GM23248 (cell line): ENCODE measurements at places on chromosomes 3 and 15. TPM values are rescaled to one million over a fixed set of nuclear protein-coding genes. Genes with fewer than 3 reads are reported as not detected.

- no peaks in the 10 kb centered on the region for H3K36me3 ChIP-seq
- H3K4me3 ChIP-seq, result no peak overlapping the region
- no peaks in the 10 kb centered on the region for H3K27me3 ChIP-seq
- no peak overlapping the region for H3K27ac ChIP-seq
- no peaks in the 10 kb centered on the region for H3K4me1 ChIP-seq
Measured at GRCh38 chr15:26590676-26591075, 182.2 kb downstream of the GABRB3 start.

- DNase-seq, result no peak
- H3K27me3 ChIP-seq, result no peaks in the 10 kb centered on the region
- no peak overlapping the region for H3K4me3 ChIP-seq
- H3K4me1 ChIP-seq, result no peaks in the 10 kb centered on the region
Measured at GRCh38 chr3:15260531-15260930, 54.5 kb downstream of the CAPN7 start.

Gene GOLGA8O
- not detected in 2 replicates for polyA plus RNA-seq

Gene RBM6
- polyA plus RNA-seq, result 42.9 and 53.7 TPM in 2 replicates

Gene DPPA2
- polyA plus RNA-seq, result not detected in 2 replicates

DNA sequence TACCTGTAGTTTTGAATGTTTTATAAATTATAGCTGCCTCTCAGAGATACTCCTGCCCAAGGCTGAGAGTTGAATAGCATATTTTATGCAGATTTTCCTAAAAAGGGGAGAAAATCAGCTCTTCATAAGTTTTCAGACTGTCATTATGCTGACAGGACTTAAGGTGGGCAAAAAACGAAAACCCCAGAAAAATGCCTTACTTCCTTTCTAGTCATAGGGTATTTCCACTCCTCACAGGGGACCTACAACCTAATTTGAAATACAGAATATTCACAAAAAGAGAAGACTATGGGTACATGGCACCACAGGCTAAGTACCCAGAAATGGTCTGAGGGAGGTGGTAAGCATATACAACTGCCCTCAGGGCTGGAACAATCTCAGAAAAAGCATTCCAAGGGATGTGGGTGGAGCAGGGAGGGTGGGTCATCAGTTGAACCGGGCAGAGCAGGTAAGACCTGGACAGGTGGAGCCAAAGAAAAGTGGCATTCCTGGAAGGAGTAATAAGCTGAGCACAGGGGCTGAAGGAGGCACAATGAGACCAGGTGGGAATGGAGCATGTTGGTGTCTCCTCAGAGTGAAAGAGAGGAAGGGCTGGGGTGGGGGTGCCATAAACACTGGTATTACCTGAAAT, 10.6 kb upstream of the OXSR1 start:
- no peaks in the 10 kb centered on the region for H3K27me3 ChIP-seq
- no peaks in the 10 kb centered on the region for H3K36me3 ChIP-seq
- H3K27ac ChIP-seq, result peak overlapping the region; percentile 75
- peaks cover 21% of the 10 kb centered on the region for H3K4me1 ChIP-seq

Gene CRYGS
- 0.49 and 1.3 TPM in 2 replicates for polyA plus RNA-seq

- H3K36me3 ChIP-seq, result no peaks in the 10 kb centered on the region
- H3K4me3 ChIP-seq, result peak within 1 kb of the TSS; percentile 70
- H3K27me3 ChIP-seq, result peaks cover 78% of the 10 kb centered on the region
- DNase-seq, result peak; percentile 53
- no peaks in the 10 kb centered on the region for H3K4me1 ChIP-seq
- H3K27ac ChIP-seq, result no peak within 1 kb of the TSS
Measured at GRCh38 chr3:185152410-185153170, at the start of gene C3orf70. C3orf70 (minus strand) TSS chr3:185153060; CDS start chr3:185152823, 237 bp downstream.

Gene TRIM69
- 8.9 and 9.8 TPM in 2 replicates for polyA plus RNA-seq

Gene ACTC1
- polyA plus RNA-seq, result 29.9 and 31.9 TPM in 2 replicates

DNA sequence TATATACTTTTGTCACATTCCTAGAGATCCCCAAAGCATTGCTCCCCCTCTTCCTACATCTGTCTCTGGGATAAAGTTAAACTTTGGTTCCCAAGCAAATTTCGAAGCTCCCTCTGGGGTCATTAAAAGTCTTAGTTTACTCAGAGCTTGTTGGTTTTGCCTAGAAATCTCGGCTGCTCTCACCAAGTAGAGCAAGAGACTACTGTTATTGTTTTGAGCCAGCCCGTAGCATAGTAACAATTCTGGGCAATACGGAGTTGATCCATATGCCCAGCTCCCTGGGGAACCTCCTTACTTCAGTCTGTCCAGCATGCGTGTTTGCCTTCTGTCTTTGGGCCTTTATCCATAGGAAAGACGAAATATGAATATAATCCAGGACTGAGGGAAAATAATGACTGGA, 10.0 kb upstream of the P3H2 start:
- peak; percentile 64 for DNase-seq
- H3K27ac ChIP-seq, result no peak overlapping the region
- no peaks in the 10 kb centered on the region for H3K27me3 ChIP-seq
- H3K4me3 ChIP-seq, result no peak overlapping the region

Gene NR2E3
- 0.15 and 0.65 TPM in 2 replicates for polyA plus RNA-seq

DNA sequence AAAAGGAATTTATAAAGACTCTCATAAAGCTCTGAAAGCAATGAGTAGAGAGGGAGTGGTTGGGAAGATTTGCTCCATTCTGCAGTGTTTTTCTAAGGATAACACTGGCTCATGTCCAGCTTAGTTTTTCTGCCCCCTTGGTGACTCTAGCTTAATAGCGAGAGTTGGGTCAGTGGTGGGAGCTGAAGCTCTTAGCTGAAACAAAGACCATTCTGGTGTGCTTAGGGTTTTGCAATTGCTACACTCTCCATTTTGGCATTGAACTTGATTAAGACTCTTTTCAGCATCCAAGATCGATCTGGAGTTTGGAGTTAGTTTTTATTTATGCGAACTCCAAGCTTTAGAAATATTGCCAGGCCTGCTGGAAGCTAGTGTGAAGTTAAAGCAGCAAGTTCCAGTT, 98.0 kb downstream of the ATG7 start:
- H3K4me1 ChIP-seq, result peaks cover 9% of the 10 kb centered on the region
- peaks cover 9% of the 10 kb centered on the region for H3K36me3 ChIP-seq
- no peaks in the 10 kb centered on the region for H3K27me3 ChIP-seq
